ENCODE measurements at places on chromosomes 11 and 22. TPM values are rescaled to one million over a fixed set of nuclear protein-coding genes. Genes with fewer than 3 reads are reported as not detected.

TBX1 gene
- polyA plus RNA-seq = 0.79 TPM

- DNase-seq = no peak
Measured at GRCh38 chr22:37098976-37099591, 10.4 kb downstream of the TMPRSS6 start.

RAG1 gene
- polyA plus RNA-seq = 3.4 TPM

- DNase-seq = no peak
Measured at GRCh38 chr22:19120829-19121630, 1.2 kb downstream of the DGCR2 start.

DNA sequence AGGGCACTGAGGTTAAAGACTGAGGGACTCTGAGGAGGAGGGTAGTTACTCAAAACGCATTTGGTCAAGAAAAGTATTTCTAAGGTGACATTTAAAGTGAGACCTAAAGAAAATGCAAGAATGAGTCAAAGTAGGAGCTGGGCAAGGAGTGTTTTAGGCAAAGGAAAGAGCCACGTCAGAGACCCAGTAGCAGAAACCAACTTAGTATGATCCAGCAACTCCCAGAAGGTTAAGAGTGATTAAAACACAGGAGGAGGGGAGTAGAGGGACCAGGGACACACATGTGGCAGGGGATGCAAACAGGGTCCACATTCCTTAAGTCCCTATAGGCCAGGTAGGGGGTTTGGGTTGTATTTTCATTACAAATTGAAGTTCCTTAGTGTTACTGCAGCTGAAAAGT lies 24.3 kb upstream of the CCDC34 start:
- no peak for DNase-seq

- DNase-seq = no peak
Measured at GRCh38 chr11:45280449-45280848, 5.7 kb downstream of the SYT13 start.

GRCh38 chr11:88100151-88100550 lies 75.1 kb downstream of the RAB38 start:
- DNase-seq = no peak

GRCh38 chr11:75733431-75734107 lies 15.9 kb downstream of the MOGAT2 start:
- DNase-seq = no peak

- no peak for DNase-seq
Measured at GRCh38 chr11:61125310-61125684, 23.0 kb downstream of the CD5 start.

SEPTIN3 gene
- 4.9 TPM for polyA plus RNA-seq

ZFP91 gene
- 72.5 TPM for polyA plus RNA-seq

APOBEC3C gene
- polyA plus RNA-seq = 8.6 TPM

LRRC74B gene
- 0.14 TPM for polyA plus RNA-seq

OR8G1 gene
- polyA plus RNA-seq = not detected

DNA sequence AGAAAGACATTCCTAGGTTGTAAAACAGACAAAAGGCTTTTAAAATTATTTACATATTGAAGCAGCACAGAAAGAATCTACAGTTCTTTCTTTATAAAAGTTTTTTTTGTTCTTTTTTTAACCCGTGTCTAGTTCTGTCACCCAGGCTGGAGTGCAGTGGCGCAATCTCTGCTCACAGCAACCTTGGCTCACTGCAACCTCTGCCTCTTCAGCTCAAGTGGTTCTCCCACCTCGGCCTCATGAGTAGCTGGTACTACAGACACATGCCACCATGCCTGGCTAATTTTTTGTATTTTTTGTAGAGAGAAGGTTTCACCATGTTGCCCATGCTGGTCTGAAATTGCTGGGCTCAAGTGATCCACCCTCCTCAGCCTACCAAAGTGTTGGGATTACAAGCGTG lies 3.8 kb upstream of the INCENP start:
- DNase-seq = no peak

- DNase-seq = no peak
Measured at GRCh38 chr11:116793772-116794097, 2.1 kb upstream of the APOA5 start.

- no peak for DNase-seq
Measured at GRCh38 chr22:33350961-33351360, 292.8 kb upstream of the SYN3 start.

FREY1 gene
- polyA plus RNA-seq = 0.55 TPM

- no peak for DNase-seq
Measured at GRCh38 chr11:132784441-132784840, 747.9 kb downstream of the OPCML start.

- DNase-seq = no peak
Measured at GRCh38 chr11:116225236-116225635, 547.6 kb downstream of the BUD13 start.

DNA sequence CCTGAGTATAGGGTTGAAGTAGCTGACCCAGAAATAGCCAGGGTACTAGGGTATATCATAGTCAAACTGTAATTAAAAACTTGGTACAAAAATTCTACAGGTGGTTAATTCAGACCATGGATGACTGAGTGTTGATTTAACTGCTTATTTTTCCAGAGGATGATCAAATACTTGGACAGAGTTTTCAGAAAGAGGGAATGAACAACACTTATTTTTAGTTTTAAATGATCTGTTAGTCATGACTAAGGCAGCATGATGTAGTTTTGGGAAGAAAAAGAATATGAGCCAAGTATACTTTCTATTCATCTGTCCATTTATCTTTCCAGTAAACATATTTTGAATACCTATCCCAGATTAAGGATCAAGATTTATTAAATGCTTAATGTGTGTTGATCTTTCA lies 19.8 kb upstream of the CCDC89 start:
- no peak for DNase-seq

DNA sequence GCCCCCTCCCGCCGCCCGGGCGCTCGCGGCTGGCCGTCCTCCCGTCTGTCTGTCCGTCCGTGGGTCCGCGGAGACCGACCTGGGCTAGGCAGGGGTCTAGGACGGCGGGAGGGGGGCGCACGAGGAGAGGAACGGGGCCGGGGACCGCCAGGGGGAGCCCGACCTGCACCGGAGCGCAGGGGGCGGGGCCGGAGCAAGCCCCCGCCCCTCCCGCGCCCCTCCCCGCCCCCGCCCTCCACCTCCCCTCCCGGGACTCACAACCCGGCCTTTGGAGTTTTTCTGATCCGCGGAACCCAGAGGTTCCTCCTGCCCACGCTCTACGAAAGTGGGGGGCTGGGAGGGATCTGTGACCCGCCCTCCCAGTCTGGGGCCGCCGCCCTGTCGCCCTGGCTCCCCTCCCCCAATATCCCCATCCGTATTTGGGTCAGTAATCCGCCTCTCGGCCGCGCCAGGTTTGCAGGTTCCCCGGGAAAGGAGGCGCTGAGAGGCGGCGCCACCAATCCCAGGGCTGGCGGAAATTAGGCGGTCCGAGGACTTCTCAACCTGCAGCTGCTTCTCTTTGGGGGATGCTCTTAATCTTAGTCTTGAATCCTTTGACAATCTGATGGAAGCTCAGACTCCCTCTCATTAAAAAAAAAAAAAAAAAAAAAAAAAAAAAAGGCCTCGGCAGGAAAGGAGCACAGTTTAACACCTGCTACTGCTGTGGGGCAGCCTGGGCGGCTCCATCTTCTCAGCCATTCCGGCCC lies 925 bp upstream of the KCNJ11 start:
- DNase-seq = peak; percentile 70

DNA sequence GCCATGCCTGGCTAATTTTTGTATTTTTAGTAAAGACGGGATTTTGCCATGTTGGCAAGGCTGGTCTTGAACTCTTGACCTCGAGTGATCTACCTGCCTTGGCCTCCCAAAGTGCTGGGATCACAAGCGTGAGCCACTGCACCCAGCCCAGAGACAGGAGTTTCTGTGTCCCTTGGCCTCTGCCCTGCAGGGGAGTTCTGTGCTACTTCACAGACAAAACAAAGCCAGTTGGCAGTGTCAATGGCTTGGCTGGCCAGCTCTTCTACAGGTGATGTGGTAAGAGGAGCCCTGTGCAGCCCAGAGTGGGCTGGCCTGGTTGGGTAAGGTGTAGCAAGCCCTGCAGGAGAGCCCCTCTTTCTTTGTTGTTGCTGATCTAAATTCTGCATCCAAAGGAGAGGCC lies 60.5 kb upstream of the SHISAL1 start:
- DNase-seq = no peak

DNA sequence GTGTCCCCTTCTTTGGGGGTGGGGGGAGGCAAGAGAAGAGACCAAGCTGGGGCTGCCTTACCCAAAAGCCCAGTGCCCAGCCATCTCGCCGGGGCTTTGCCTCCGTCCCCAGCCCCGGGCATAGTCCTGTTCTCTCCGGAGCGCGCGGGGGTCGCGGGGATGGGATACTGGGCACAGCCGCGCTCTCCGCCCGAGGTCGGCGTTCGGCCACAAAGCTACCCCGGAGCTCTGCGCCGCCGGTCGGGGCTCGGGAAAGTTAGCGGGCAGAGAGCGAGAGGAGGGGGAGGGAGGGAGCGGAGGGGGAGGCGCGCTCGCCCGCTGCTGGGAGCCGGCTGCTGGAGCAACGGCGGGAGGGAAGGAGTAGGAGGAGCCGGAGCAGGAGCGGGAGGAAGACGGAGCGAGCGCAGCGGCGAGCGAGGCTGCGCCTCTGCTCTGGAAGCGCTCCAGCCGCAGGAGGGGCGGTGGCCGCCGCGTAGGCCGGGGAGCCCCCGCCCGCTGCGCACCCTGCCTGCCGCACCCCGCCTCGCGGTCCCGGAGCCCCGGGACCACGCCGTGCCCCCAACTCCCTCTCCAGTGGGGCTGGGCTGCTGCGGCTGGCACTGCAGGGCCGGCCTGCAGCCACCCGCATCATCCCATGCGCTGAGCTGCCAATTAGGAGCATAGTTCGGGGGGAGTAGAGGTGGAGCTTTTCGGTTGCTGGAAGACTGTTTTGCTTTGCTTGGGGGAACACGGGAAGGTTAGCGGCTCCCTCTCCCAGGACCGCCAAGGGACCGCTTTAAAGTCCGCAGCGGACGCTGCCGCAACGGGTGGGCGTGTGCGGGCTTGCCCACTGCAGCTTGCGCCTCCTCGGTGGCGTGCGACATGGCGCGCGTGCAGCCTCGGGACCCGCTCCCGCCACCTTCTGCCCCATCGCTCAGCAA lies at the start of gene SCN4B:
TSS of gene SCN4B (minus strand) at position 272 of the 920 bp plus-strand sequence. CDS start at position 122, 150 bp downstream.
- peak; percentile 56 for DNase-seq

DNA sequence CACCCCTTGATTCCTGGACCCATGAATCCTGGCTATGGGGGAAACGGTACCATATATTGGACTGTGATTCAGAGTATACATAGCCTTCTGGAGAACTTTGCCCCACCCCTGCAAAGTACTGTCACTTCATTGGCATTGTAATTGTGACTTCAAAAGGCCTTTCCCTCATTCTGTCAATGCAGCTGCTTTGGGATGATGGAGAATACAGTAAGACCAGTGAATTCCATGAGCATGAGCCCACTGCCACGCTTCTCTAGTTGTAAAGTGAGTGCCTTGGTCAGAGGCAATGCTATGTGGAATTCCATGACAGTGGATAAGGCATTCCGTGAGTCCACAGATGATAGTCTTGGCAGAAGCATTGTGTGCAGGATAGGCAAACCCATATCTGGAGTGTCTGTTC lies 25.7 kb upstream of the MSANTD2 start:
- no peak for DNase-seq

SLC22A6 gene
- polyA plus RNA-seq = 38.4 TPM

DNA sequence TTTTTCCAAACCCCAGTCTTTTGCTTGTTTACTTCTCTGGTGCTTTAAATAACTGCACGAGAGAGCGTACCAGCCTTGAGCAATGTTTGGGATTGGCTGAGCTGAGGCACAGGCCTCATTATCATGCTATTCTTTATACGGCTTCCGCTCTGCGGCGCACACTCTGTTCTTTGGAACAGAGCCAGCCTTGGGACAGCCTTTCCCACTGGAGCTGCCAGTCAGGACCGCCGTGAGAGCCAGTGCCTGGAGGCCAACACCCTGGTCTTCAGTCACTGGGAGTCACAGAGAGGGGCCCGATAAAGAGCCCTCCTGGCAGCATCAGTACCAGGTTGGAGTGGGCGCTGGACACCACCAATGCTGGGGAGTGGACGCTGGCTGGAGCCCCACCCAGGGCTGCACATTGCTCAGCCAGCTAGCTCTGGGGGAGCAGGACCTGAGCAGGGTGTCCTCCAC lies 125.6 kb downstream of the BCR start:
- DNase-seq = no peak

DNA sequence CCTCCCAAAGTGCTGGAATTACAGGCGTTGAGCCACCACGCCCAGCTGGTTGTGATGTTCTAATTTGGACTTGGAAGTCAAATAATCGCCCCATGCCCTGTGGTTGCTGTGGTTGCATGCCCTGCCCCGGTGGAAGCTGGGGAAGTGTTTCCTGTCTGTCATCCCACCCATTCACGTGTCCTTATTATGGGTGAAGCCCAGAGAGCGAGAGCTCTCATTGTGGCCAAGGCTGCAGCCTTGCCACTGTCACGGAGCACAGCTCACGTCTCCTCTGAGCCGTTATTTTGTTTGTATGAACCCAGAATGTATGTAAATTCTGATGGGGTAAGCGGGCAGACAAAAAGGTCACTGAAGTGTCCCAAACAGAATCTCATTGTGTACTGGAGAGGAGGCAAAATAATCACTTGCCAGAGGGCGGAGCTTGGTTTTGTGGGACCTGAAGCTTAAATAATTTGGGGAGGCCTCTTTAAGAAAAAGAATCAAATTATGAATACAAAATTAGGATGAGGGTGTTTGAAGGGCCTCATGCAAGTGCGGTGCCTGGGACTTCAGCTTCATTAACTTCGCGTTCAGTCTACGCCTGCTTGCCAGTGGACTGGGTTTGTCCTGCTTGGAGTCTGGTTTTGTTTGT lies 25.8 kb upstream of the TREH start:
- no peak for DNase-seq

GRCh38 chr11:833114-833791 lies 501 bp downstream of the CD151 start:
- no peak for DNase-seq

DNA sequence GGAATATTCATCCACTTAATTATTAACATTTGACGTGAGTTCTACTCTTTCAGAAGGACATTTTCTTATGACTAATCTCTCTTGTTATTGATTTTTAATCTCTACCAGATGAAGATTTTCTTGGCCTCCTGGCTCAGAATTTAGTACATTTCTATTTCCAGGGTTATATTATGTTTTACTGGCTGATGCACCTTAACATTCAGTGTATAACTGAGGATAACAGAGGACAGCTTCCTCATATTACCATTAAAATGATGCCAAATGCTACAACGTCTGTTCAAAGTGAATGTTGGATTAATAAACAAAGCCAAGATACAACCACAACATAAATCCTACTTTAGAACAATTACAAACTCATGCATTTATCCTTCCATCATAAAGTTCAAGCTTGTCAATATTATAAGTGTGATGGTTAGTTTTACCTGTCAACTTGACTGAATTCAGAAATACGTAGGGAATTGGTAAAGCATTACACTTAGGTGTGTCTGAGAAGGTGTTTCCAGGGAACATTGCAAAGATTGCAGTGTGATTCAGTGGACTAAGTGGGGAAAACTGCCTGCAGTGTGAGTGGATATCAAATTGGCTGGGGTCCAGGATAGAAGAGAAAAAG lies 485.2 kb downstream of the LRRC4C start:
- no peak for DNase-seq

YAP1 gene
- polyA plus RNA-seq = 176 TPM

GTSE1 gene
- 14.6 TPM for polyA plus RNA-seq

OR5B21 gene
- polyA plus RNA-seq = not detected

- DNase-seq = no peak
Measured at GRCh38 chr11:109604481-109605400, 182.8 kb downstream of the C11orf87 start.

RAG2 gene
- polyA plus RNA-seq = 0.87 TPM

Measured in right renal pelvis (tissue), 4 donors.